ENCODE measurements at places on chromosomes 13 and 19.

GRCh38 chr19:19554074-19555023 lies 16.3 kb downstream of the CILP2 start:
- peak; percentile 22 for DNase-seq

DNA sequence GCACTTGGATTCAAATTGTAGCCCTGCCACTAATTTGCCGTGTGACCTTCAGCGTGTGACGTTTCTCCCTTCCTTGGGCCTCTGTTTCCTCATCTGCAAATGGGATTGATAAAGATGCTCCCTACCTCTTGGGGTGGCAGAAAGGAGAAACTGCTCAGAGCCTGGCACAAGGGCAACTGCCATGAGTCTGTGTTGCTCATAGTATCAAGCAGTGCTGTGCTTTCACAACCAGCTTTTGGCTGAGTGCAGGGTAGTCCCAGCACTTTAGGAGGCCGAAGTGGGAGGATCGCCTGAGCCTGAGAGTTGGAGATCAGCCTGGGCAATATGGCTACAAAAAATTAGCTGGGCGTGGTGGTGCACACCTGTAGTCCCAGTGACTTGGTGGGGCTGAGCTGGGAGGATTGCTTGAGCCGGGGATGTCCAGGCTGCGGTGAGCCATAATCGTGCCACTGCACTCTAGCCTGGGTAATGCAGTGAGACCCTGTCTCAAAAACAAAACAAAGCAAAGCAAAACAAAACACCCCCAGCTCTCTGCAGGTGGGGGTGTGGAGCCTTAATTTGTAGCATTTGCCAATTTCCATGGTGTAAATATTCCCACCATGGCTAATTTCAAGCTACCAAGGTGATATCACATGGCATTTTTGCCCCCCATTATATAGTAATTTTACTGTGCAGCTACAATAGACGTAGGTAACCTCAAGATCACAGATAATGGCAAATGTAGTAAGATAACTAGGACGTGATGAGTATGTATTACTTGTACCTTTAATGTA lies 1.6 kb upstream of the MARK4 start:
- DNase-seq, result no peak

GRCh38 chr13:110431425-110432294 lies 124.6 kb downstream of the COL4A2 start:
- no peak for DNase-seq

DNA sequence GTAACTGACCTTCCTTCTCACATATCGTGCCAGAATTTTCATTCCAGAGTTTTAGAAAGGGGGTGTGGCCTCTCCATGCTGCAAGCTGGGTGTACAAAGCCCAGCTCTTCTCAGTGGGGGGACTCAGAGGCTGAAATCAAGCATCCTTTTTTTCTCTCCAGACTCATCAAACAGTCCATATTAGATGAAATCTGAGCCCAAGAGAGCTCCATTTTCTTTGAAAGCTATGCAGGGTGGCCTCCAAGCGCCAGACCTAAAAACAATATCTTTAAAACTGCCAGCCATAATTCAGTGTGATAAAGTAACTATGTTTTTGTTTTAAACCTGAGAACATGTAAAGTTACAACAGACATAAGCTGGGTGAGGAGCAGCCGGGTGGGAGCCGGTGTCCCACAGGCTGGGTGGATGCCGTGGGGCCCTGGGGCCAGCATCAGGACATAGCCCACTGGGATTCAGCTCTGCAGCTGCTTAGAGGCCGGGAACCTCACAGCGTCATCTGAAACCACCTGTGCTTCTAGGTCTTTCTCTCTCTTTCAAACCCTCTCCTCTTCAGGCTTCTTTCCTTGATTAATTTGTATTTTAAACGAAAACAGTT lies 249.2 kb downstream of the ZNF536 start:
- DNase-seq, result no peak

GRCh38 chr19:29568036-29569025 lies 37.8 kb upstream of the POP4 start:
- DNase-seq, result no peak

DNA sequence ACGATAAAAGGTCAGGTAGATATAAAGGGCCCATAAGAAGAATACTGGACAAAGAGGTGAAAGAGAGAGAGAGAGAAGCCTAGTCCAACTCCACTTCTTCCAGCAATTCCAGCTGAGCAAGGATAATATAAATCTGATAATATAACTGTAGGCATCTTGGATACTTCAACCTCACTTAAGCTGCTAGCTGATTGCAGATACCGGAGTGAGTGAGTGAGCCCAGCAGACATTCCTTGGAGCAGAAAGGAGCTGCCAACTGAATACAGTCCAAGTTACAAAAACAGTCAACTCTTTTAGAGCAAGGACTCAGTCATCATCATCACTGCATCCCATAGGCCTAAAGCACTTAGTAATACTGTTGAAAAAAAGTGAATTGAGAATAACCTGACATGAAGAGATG lies 387.6 kb downstream of the SLITRK6 start:
- DNase-seq, result no peak

GRCh38 chr13:75219479-75220237 lies 262.3 kb downstream of the TBC1D4 start:
- peak; percentile 64 for DNase-seq

DNA sequence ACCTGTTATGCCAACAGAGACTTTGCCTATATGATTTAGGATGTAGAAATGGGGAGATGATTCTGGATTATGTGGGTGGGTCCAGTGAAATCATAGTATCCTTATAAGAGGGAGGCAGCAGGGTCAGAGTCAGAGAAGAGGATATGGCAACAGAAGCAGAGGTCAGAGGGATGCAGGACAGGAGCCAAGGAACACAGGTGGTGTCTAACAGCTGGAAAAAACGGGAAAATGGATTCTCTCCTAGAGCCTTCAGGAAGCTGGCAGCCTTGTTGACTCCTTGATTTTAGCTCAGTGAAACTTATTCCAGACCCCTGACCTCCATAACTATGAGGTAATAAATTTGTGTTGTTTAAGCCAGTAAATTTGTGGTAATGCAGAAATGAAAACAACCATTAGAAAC lies 28.8 kb upstream of the OXGR1 start:
- DNase-seq, result no peak

DNA sequence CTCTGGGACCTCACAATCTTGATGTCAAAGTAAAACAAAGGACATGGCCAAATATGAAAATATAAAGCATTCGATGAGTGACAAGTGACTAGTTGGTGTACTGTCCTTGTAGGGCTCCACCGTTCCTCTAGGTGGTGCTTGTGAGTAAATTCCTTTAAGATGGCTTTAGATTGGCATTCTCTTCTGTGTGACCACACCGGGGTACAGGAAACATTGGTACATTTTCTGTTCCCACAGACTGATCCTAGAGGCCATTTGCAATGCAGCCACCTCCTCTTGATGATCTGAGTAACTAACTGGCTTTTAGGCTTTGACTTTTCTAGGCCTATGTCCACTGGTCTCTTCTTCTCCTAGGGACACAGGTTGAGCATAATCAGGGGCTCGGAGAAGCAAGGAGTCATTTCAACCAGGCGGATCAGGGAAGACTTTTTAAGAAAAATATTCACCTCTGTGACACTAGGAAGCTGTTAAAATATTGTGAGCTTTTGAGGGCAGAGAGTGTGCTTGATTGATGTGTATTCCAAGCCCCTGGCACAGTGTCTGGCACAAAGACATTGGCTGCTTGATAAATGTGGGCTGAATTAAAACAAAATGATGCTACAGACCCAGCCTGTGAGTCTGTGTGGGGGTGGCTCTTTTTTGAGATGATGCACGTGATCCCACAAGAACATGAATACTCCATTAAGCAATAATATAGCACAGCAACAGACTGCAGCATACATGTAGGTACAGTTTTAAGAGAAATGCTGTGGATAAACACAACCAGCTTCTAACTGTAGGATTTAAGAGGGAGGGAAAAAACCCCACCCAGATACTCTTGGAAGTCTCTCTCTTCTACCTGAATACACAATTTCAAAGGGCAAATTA lies 21.0 kb downstream of the EPSTI1 start:
- peak; percentile 40 for DNase-seq

- no peak for DNase-seq
Measured at GRCh38 chr13:95222733-95223018, 78.6 kb downstream of the ABCC4 start.

- no peak for DNase-seq
Measured at GRCh38 chr19:1624458-1624857, 19.2 kb upstream of the UQCR11 start.

DNA sequence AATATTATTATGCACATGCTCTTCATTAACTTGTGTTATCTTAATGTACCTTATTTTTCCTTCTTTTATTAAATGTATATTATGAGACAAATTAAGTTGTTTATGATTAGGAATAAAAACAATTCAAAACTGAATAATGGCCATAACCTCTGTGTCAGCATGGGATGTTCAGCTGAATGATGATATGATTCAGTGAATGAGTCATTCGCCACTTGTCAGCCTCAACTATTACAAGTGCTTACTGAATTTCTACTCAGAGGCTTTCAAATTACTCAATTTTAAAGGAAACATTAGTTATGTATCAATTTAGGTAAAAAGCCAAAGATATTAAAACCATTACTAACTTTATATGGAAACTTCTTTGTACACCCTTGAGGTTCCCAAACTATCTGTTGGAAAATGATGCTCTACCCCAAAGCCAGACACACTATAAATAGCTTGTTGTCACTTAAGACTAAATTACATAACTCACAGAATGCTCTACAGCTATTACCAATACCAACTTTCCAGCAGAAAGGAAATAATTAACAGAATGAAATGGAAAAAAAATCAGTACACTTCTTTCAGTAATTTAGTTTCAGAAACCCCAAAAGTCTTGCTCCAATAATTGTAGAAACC lies 14.4 kb downstream of the LIG4 start:
- no peak for DNase-seq

GRCh38 chr13:53490752-53491151 lies 462.1 kb downstream of the OLFM4 start:
- no peak for DNase-seq

DNA sequence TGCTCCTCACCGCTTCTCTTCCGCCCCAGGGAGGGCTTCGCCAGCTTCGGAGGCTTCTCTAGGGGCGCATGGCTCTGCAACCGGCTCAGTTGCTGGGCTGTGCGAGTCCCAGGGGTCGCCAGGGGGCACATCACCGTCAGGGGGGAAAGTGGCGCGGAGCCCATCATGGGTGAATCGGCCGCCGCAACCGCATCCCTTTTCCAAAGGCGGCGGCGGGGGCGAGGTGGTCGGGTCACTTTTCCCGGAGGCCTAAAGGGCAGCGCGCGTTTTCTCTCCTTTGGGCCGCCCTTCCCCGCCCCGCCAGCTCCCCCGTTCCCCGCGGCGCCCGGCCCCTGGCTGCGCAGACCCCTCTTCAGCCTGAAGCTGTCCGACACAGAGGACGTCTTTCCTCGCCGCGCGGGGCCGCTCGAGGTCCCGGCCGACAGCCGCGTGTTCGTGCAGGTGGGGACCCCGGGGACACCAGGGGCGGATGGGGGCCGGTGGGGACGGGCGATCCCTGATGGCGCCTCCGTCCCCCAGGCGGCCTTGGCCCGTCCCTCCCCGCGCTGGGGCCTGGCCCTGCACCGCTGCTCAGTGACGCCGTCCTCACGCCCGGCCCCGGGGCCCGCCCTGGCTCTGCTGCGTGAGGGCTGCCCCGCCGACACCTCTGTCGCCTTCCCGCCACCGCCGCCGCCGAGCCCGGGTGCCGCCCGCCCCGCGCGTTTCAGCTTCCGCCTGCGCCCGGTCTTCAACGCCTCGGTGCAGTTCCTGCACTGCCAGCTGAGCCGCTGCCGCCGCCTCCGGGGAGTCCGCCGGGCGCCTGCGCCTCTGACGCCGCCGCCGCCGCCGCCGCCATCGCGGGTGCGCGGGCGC lies 1.7 kb downstream of the TGFBR3L start:
- no peak for DNase-seq

- no peak for DNase-seq
Measured at GRCh38 chr13:110929104-110929777, 14.4 kb upstream of the ANKRD10 start.

GRCh38 chr19:34838753-34839431 lies 65.9 kb upstream of the ZNF599 start:
- DNase-seq, result no peak

- DNase-seq, result no peak
Measured at GRCh38 chr13:89660752-89661151, 1686.7 kb upstream of the MIR17HG start.

GRCh38 chr13:100542826-100543156 lies 45.8 kb downstream of the GGACT start:
- DNase-seq, result no peak

DNA sequence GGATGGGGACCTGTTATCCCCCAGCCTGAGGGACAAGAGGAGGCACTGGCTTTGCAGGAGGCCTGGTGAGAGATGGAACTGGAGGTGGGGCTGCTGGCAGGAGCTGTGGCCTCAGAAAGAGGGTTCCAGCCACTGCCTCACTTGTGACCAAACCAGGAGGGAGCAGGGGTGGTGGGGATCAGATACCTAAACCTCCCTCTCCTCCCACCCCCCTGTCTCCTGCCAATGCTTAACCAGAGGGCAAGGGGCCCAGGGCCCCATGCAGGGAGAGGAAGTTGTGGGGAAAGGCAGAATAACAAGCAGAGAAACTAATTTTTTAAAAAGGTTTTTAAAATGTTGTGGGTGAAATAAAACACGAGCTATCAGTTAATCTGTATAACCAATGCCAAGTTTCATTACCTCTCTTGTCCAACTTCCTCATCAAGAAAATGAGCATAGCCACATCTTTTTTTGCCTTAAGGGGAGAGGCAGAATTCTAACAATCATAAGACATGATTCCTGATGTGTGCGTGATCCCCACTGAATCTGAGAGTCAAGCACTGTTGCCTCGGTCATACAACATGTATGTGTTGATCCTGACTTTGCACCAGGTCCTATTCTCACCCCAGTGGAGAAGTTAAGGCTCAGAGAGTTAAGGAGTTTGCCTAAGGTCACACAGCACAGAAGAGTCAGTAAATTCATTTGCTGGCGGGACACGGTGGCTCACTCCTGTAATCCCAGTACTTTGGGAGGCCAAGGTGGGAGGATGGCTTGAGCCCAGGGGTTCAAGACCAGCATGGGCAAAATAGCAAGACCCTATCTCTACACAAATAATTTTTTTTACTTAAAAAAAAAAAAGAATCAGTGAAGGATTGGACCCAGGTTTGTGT lies 12.9 kb downstream of the FXYD5 start:
- DNase-seq, result no peak

GRCh38 chr13:27023385-27024073 lies 148.1 kb downstream of the USP12 start:
- no peak for DNase-seq

GRCh38 chr19:8245869-8246835 lies 37.0 kb downstream of the CERS4 start:
- DNase-seq, result no peak

GRCh38 chr13:39811051-39811450 lies 155.6 kb downstream of the COG6 start:
- DNase-seq, result peak; percentile 27

DNA sequence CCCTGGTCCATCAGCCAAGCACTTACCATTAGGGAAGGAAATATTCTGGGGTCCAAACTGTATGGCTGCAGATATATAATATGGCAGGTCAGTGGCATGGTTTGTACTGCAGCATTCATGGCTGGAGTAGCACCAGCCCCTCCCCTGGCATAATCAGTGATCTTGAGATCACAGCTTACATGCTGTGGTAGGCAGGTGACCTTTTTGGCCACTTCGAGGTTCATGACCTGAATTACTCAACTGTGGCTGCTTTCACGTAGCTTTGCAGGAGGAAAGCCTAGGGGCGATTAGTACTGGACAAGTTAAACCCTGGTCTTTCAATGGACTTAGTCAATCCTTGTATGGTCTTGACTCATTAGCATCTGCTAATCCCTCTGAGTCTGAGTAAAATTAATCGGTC lies 169.8 kb downstream of the SPRY2 start:
- no peak for DNase-seq

GRCh38 chr19:27773318-27774094 lies 1439.4 kb downstream of the UQCRFS1 start:
- no peak for DNase-seq
